ENCODE measurements at places on chromosomes 1 and 21.
A peak's percentile ranks its signal among the peaks of the same experiment; 100 is the strongest.

DNA sequence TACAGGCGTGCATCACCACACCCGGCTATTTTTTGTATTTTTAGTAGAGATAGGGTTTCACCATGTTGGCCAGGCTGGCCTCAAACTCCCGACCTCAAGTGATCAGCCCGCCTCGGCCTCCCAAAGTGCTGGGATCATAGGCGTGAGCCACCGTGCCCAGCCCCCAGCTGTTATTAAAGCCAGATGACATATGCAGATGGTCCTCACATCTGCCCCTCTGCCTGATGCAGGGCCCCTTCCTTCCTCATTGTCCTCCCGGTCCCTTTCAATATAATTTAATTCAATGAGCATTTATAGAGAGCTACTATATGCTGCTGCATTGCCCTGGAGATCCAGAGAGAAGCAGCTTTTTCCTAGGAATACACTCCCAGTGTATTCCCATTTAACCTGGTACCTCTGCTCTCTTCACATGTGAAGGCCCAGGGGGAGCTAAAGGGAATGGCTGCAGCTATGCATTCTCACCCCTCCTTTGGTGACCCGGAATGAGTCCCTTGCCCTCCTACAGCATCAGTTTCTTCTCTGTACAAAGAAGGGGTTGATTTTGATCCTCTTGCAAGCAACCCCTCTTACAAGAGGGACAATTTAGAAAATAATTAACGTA is 55.6 kb downstream of the L1TD1 start:
- DNase-seq = no peak

DNA sequence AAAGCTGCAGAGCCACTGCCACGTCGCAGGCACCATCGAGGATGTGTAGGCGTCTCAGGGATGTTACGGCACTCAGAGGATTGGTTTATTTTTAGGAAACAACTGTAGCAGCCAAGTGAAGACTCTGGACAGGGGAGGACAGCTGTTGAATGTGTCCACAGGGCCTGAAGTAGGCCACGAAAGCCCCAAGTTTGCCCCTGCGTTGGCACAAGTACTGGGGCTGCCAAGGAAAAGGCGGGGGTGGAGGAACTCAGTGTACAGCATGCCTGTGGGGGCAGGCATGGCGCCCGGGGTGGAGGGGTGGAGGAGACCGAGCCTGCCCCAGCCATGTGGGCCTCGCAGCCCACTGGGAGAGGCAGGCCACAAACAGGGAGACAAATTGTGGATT is 89.7 kb downstream of the ADARB1 start:
- no peak for DNase-seq

DNA sequence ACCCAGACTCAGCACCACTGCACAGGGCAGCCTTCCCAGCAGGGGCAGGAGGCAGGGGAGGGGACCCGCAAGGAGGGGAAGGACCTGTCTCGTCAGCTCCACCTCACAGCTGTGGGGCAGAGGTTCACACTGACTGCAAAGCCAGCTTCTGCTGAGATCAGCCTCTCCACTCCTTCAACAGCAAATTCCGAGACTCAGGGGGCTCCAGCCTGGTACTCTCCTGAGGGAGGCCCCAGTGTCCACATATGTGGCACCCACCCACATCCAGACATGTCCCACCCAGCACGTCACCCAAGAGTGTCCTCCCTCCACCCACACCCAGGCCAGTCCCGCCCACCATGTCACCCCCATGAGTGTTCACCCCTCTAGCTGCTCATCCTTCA is 329.5 kb downstream of the NPHP4 start:
- DNase-seq = no peak

DNA sequence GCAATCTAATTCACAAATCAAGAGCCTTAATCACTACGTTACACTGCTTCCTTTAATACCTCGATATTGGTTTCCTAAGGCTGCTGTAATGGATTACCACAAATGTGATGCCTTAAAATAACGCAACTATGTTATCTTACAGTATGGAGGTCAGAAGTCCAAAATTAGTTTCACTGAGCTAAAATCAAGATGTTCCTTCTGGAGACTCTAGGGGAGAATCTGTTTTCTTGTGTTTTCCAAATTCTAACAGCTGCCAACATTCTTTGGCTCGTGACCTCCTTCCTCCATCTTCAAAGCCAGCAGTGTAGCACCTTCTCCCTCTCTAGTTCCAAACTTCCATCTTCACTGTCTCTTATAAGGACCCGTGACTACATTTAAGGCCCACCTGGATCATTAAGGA is 335.0 kb upstream of the NFIA start:
- DNase-seq = no peak

DNA sequence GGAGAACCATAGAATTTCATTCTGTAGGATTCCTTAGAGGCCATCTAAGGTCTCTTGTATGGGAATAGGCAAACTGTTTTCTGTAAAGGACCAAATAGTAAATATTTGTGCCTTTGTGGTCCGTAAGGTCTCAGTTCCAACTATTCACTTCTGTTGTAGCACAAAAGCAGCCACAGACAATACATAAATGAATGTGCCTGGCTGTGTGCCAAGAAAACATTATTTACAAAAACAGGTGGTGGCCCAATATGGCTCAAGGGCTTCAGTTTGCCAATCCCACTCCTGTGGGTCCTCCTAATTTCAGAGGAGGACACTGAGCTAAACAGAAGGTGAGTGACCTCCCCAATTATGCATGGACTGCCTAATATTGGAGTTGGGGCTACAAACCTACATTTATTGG is 67.6 kb upstream of the EDEM3 start:
- DNase-seq = no peak

- no peak for DNase-seq
Observed at GRCh38 chr21:43613755-43614638, 45.3 kb downstream of the HSF2BP start.

GRCh38 chr1:225755671-225756319 is 21.8 kb upstream of the SRP9 start:
- no peak for DNase-seq

DNA sequence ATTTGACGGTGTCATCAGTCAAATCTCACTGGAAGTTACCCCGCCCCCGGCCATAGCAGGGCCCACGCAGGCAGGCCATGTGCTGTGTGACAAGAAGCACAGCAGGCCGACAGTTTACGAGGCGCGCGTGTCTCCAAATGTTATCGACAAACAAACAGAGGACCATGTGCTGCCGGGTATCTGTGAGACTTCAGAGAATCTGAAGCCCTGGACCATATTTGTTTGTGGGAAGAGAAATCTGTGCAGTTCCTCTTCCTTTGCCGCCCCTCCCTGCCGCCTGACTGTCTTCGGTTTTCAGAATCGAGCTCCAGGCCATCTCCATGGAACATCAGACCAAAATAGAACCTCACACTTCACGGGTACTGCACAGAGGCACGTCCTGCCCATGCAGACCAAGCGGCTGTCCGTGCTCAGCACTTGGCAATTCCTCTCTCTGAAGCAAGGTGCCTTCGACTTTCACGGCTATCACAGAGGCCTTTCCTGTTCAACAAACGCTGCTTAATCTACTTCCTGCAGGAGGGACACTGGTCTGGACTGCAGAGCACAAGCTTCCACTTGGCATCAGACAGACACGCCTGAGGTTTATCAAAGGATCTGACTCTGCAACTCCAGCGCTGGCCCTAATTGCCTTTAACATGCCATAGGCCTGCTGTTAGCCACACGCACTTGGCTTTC is 135.7 kb upstream of the KRTAP19-8 start:
- no peak for DNase-seq

DNA sequence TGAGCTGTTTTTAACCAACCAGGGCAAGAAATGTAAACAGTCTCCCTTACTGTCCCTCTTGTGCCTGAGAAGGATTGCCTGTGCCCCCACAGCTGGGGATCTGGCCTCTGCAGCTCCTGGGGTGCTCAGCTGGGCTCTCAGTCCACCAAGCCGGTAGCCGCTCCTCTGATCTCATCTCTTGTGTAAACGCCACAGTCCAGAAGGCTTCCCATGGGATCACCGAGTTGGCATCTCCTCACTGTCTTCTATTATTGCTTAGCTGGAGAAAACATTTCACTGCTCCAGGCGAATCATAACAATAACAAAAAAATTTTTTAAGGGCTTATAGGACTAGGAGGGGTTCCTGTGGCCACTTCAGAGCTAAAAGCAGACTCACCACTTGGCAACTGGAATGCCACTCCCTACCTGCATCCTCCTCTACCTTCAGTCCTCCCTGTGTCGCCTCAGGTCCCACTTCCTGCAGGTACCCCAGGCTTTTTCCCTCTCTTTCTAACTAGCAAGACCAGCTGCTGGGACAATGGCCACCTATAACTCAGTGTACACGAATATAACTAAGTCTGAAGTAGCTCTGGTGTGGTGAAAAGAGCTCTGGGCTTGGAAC is 75.8 kb downstream of the ATP1A1 start:
- DNase-seq = no peak

DNA sequence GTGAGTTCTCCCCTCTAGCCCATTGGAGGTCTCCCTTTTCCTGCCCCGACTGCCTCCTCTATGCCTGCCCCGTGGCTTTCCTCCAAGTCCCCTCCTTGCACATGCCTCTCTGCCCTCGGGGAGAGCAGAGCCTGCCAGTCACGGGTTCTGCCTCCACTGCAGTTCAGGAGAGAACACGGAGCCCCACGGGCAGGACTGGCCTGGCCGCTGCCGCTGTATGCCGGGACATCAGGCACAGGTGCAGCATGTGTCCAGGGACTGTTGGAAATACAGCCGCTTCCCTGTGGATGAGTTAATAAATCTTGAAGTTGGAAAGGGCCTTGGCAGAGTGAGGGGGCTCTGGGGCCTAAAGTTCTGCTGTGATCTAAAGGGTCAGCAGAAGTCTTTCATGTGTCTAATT is 676.6 kb downstream of the MATN1 start:
- DNase-seq = no peak

DNA sequence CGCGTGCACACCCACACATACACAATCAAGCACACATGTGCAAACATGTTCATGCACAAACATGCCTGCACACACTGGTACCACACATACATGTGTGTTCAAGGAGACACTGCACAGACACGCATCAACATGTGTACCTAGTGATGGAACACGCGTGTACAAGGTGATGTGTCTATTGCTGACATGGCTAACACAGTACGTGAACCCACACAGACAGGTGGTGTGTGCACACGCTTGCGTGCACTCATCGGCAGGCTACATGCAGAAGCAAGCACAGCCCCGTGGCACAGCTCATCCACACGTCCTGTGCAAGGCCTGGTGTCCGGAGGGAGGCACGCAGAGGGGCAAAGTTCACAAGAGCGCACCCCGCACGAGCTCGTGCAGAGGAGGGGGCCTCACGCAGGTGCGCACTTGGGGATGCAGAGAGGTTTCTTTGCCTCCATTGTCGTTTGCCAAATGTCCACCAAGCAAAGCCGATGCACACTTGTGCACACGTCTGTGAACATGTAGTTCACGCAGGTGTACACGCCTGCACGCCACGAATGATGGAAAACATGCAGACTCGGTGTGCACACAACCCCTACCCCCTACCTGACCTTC is 969 bp downstream of the ACAP3 start:
- no peak for DNase-seq

DNA sequence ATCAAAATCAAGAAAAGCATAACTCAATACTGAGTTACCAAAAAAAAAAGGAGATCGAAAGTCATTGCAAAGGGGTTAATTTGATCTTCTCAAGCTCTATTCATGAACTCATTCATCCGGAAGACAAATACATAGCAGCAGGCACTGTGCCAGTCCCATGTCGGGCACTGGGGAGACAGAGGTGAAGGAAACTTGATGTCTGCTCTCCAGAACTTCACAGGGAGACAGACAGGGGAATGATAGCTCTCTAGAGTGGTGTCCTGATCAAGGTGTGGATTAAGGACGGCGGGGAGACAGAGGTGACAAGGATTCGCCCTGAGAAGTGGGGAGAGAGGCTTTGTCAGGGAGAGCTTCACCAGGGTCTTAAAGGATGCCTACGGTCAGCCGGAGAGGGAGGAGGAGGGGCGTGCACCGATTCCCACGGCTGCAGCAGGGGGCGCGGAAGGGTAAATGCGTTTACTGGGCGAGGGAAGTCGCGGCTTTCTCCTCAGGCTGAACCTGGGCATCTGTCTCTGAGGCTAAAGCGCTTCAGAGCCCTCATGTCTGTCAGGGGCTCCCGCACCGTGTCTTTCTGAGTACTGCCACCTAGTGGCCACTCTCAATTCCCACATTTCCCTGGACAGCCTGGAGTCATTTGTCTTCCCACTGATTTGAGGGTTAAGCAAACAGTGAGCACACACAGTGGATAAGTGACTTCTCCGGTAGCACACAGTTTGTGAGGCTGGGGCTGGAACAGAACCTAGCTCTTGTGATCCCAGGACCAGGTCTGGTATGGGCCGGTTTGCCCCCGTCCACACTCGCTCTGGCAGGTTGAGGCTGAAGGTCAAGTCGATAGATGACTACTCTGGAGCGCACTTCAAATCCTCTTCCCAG is 152.8 kb downstream of the TENT5C start:
- peak; percentile 43 for DNase-seq

- DNase-seq = no peak
Observed at GRCh38 chr1:93876244-93876643, 2.8 kb downstream of the DNTTIP2 start.

DNA sequence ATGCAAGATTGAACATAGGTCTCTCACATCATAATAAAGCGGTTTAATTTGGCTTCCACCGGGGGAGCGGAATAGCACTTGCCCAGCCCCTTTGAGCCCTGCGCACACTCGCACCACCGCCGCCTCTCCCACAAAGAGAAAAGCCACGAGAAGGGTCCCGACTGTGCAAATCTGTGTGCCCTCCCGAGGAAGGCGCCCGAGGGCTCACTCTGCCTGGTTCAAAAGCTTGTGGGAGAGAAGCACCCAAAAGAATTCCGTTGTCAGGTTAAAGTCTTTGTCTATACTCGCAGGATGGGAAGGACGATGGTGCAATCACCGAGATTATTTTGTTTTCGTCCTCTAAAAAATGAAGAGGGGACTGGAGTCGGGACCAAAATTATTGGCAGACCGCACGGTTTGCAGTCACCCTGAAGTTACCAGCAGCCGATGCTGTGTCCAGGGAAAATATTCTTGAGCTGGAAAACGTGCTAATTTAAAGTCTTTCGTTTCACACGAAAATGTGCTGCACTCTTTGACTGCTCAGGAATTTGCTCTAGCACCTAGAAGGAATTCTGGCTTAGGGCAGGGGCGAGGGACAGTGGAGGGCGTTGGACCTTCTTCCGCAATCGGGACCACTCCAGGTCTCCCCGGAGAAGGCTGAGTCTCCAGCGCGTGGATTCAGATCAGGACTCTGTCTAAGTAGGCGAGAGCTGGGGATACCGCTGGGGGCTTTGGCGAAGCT is 6.6 kb upstream of the SIM2 start:
- no peak for DNase-seq

- no peak for DNase-seq
Observed at GRCh38 chr1:198520524-198521254, 19.8 kb downstream of the ATP6V1G3 start.

GRCh38 chr1:183180634-183181056 is 5.4 kb upstream of the LAMC2 start:
- DNase-seq = no peak
